ENCODE measurements at places on chromosomes 3 and 15.
A peak's percentile ranks its signal among the peaks of the same experiment; 100 is the strongest.

GRCh38 chr3:196120291-196120951 is 38.5 kb upstream of the TFRC start:
- no peak for DNase-seq

GRCh38 chr15:31499953-31500765 is 173.5 kb downstream of the KLF13 start:
- no peak for DNase-seq

DNA sequence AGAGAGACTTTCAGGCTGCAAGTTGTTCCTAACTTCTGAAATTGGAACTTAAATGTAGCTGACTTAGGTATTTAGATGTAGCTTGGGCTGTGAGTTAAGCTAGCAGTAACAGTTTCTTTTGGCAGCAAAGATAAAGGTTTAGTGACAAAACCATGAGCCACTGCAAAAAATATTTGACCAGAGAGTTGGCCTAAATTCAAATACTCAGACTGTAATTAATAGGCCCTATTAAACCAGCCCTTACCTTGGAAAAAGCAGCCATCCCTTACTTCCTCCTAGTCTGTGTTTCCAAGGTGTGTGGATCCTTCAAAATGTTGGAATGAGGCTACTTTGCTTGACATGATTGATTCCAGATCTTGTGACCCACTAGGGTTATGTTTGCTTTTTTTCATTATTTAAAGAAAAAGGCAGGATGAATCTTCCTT is 8.2 kb downstream of the TPM1 start:
- DNase-seq = no peak

- DNase-seq = no peak
These were observed 178.6 kb upstream of the TRIM42 start for GRCh38 chr3:140499114-140499757.

DNA sequence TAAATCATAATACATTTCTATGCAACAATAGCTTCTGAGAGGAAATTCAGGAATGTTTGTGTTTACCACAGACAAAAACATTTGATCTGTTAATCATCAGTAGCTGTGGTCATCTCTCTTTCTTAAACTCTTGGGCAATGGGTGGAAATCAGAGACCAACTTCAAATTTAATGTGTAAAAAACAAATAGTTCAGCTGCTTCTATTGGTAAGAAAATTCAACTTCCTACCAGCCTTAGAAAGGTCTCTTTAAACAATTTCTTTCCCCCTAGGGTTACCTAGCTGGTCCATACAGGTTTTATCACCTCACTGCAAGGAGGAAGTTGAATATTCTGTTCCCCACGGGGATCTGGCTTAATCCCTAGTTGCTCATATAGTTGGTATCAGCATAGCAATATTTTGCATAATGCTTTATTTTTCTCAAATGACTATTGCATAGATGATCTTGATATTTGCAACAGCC is 20.3 kb upstream of the PPP4R2 start:
- no peak for DNase-seq

GRCh38 chr3:151382671-151383070 is 1.9 kb downstream of the P2RY12 start:
- DNase-seq = no peak

DNA sequence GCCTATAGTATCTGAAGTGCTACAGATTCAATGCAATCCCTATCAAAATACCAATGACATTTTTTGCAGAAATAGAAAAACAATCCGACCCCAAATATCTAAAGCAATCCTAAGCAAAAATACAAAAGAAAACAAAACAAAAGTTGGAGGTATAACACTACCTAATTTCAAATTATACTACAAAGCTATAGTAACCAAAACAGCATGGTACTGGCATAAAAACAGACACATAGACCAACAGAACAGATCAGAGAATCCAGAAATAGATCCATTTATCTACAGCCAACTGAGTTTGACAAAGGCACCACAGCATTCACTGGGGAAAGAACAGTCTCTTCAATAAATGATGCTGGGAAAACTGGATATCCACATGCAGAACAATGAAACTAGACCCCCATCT is 23.8 kb upstream of the CDAN1 start:
- DNase-seq = no peak

- DNase-seq = no peak
These were observed 34.2 kb upstream of the INO80 start for GRCh38 chr15:41150279-41150678.

DNA sequence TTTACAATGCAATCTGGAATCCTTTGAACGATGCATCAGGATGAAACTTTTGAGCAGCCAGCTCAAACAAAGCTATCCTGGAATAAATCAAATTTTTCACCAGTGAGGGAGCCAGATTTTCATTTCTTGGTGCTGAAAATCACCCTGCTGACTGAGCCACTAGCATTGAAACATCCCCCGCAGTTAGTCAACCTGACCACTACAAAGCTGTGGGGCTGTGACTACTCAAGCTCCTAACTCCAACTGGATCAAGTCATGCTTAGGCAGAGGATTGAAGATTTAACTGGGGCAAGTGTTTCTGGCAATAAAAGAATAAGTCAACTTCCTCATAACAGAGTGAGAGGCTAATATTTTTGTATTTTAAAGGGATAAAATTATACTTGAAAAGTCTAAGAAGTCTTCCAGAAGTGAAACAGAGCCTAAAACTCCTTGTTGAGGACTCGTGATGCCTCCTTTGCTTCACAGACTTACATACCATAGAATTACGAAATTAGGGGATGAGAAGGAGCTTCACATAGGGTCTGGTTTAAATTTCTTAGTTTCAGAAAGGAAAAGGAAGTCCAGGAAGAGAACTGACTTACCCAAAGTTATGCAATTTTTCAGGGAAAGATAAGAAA is 177.8 kb downstream of the SERPINI1 start:
- no peak for DNase-seq

DNA sequence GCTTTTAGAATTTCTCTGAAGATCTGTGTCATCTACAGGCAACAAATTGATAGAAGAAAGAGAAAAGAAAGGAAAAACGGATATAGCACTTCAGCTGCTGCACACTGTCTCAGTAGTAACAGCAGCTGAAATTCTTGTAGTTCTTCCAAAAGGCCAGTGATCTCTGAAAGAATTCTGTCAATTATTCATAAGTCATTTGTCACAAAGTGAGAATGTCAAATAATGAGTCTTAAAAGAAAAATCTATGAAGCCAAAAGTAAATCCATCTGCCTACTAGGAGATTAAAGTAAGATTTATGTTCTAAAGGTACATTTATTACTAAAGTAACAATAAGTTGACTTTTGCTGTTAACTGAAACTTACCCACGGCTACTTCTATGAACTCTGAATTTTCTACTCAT is 24.6 kb downstream of the IFT80 start:
- DNase-seq = no peak

- no peak for DNase-seq
These were observed 30.7 kb downstream of the XXYLT1 start for GRCh38 chr3:195240171-195240701.

GRCh38 chr3:86047161-86047560 is 943.8 kb downstream of the VGLL3 start:
- no peak for DNase-seq

DNA sequence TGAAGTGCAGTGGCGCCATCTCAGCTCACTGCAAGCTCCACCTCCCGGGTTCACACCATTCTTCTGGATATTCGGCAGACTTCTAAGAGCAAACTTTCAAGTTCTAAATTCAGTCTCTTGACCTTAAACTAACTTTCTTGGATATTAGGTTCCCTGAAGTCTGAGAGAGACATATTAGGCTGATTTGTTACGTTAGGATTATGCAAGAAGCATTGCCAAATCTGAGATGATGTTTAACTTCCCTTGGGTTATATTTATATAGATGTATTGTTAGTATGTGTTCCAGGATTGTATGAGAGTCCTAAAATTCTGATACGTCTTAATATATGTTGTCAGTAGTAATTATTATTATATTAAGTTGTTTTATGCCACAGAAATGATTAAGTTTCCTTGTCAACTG is 80.1 kb downstream of the SLC6A1 start:
- DNase-seq = no peak

DNA sequence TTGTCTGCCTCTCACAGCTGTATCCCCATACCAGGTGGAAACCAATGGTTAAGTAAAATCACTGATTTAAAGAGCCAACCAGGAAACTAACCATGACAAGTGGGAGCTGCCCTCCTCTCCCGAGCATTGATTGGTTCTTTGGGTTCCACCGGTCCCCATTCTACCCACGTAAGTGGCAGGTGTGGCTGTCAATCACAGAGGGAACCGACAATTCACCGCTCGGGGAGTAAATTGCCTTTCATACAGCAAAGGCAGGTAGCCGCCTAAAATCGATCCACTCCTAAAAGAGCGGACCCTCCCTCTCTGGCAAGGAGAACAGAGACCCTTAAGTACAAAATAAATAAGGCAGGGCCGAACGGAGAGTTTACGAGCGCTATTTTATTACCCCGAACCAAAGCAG is 1.2 kb downstream of the ERC2 start:
- no peak for DNase-seq

- DNase-seq = no peak
These were observed 13.0 kb downstream of the CACNA2D2 start for GRCh38 chr3:50490424-50490823.

GRCh38 chr3:56192001-56192400 is 276.3 kb downstream of the ERC2 start:
- no peak for DNase-seq

GRCh38 chr15:42354824-42355223 is 4.5 kb upstream of the CAPN3 start:
- DNase-seq = no peak

DNA sequence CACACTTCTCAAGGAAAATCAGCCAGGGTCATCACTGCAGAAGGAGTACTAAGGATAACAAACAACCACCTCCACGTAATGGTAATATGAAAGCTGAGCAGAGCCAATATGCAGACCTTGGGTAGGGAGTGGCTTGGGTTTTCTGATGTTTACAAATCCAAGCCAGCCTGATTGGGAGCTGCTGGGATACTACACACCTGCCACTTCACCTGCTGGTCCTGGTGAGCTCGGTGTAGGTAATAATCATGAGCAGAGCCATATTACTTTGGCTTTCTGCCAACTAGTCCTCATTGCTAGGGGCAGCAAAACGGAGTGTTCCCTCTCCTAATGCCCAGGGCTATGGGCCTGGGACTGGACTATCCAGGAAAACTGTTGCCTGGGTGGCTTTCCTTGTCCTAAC is 433.5 kb upstream of the PPP2R3A start:
- DNase-seq = no peak

GRCh38 chr15:43483297-43484128 is 9.4 kb downstream of the TP53BP1 start:
- no peak for DNase-seq

DNA sequence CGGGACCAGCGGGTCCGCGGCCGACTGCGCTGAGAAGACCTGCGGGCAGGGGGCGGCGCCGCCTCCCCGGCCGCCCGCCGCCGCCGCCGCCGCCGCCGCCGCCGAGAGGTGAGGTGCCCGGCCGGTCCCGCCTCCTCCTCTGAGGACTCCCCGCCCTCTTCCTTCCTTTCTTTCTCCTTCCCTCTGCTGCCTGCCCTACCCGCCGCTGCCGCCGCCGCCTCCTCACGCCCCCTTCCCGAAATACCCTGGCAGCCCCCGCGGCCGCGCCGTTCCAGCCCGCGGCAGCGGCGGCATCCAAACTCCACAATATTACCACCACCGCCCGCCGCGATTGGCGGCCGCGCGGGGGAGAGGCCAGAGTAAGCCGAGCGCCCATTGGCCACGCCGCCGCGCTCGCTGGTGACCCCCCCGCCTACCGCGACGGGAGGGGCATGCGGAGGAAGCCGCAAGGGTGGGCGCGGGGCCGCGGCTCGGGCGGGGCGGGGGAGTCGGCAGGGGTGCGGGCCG is 61.8 kb upstream of the ANKRD28 start:
- peak; percentile 27 for DNase-seq

GRCh38 chr3:126512026-126512425 is 5.5 kb downstream of the UROC1 start:
- no peak for DNase-seq

DNA sequence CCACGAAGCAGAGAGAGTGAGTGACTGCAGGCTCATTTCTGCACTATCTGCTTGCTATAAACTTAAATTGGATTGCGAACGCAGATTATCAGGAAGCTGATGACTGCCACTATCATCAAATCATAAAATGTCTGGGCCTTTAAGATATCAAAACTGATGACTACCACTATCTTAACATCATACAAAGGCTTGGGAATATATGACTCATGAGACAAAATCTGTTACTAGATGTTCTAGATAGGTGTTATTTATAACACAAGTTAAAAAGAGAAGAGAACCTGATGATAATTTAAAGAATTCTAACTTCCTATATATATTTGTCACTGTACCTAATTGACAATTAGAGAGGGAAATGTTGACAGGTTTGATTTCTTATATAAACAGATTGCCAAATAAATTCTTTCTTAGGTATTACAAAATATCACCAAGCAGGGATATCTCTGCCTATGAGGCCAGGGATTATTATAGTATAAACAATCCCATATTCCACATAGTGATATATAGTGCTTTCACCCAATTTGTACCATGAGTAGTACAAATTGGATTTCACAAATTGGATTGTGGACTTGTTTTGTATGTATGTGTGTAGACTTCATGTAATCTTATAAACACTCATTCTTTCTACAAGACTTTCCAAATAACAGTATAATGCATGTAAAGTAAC is 1157.2 kb downstream of the ROBO1 start:
- no peak for DNase-seq

GRCh38 chr15:71962537-71962936 is 152.2 kb downstream of the NR2E3 start:
- no peak for DNase-seq

- DNase-seq = no peak
These were observed 72.8 kb downstream of the KLF15 start for GRCh38 chr3:126284258-126284904.

- DNase-seq = no peak
These were observed 250.8 kb downstream of the TBC1D5 start for GRCh38 chr3:17491601-17492000.

DNA sequence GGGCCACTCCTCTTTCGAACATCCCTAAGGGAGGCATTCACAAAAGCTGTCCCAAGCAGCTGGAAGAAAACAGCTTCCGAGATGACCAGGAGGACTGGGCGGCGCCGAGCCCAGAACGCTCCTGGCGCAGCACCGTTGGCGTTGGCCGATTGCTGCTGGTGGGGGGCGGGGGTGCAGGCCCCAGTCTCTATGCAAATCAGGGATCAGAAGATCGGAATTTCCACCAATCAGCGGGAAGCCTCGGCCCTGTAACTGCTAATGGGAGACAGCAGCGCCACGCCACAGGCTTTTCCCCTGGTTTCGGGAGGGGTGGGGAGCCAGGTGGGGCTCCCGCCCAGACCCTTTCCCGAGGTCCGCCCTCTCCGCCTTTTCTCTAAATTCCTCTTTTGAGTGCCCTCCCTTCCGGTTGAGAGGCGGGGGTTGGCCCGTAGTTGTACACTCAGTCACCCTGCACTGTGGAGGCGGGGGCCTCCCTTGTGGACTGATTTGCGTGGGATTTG is 27.0 kb downstream of the HMCES start:
- no peak for DNase-seq

- no peak for DNase-seq
These were observed 42.3 kb upstream of the XIRP1 start for GRCh38 chr3:39234651-39235050.

DNA sequence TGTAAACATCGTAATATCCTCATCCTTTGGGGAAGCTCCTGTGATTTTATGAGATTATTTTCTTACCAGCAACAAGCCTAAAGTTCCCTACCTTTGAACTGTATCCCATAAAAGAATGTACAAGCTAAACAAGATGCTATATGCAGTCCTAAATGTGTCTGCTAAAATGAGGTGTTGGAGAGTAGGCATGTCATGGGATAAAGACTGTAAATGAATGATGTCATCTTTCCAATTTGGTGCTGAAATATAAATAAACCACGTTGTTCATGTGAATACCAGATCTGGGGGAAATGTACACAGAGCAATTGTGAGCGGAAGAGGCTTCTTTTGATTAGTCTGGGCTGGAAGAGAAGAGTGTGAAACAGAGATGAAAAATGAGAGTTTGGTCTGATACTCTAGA is 214.9 kb upstream of the WNT5A start:
- DNase-seq = no peak

GRCh38 chr3:166526881-166527280 is 689.7 kb upstream of the BCHE start:
- no peak for DNase-seq
